ENCODE measurements at places on chromosomes 12 and 14.

DNA sequence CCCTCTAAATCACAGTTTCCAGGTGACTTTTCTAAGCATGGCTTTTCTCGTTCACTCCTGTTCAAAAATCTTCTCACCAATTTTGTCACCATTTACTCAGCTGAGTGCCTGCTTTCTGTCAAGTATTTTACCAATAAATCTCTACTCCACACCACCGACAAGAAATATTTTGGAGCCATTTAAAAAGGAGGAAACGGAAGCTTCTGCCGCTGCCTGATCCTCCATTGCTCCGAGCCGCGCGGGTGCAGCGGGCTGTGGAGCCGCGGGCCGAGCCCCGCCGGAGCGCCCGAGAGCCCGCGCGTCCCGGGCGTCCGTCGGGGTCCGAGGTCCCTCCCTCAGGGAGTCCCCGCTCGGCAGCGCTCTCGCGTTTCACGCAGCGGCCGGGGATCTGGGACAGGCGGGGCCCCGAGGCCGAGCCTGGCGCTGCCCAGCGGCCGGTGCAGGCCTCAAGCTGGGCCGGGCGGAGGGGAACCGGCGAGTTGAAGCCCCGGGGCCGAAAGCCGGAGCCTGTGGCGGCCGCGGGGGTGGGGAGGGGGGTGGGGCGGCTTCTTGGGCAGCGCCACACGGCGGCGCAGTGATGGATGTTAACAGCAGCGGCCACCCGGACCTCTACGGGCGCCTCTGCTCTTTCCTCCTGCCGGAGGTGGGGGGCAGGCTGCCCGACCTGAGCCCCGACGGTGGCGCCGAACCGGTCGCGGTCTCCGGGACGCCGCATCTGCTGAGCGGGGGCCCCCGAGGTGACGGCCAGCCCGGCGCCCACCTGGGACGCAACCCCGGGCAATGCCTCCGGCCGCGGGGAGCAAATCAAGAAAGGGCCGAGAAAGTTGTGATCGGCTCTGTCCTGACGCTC, 1.1 kb upstream of the HEBP1 start:
- peak; percentile 31 for DNase-seq

DNA sequence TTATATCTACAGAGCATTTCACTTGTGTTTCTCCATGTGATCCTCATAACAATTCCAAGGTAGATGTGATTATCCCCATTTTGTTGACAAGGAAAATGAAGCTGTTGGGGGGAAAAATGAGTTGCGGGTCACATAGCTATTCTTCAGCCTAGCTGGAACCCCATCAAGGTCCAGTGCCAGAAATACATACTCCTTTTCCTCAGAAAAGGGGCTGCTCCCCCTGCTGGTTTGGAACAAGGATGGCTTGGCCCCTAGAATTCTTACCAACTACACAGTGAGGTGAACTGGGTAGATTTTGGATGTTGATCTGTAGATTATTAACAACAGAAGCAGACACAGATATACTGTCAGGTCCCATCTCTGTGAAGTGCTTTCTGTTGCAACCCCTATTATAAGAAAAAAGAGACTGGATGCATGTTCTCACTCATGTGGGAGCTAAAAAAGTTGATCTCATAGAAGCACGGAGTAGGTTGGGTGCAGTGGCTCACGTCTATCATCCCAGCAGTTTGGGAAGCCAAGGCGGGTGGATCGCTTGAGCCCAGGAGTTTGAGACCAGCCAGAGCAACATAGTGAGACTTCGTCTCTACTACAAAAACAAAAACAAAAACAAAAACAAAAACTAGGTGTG, 8.9 kb downstream of the IKZF4 start:
- DNase-seq, result no peak

DNA sequence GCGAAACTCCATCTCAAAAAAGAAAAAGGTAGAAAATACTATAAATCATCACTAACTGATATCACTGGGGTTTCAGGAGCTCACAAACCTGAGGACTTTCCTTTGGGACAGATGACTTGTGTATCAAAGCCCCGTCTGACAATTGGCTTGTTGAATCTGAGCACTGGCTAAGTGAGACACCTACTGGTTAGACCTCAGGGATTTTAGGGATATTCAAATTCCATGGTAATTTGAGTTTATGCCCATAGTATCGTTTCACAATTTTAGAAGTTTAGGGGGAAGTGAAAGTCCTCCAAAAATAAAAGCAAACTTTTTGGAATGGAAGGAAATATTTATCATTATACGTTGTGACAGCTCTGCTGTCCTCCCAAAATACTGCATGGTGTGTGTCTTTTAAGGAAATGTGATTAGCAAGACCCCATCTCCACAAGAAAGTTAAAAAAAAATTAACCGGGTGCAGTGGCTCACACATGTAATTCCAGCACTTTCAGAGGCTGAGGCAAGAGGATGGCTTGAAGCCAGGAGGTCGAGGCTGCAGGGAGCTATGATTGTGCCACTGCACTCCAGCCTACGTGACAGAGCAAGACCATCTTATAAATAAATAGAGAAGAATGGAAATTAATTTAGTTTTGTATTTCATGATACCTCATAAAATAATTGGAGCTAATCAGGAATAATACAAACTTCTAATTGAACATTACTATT, 49.2 kb downstream of the FBXL14 start:
- peak; percentile 37 for DNase-seq

GRCh38 chr14:99571303-99571986, 32.6 kb downstream of the CCDC85C start:
- DNase-seq, result no peak

DNA sequence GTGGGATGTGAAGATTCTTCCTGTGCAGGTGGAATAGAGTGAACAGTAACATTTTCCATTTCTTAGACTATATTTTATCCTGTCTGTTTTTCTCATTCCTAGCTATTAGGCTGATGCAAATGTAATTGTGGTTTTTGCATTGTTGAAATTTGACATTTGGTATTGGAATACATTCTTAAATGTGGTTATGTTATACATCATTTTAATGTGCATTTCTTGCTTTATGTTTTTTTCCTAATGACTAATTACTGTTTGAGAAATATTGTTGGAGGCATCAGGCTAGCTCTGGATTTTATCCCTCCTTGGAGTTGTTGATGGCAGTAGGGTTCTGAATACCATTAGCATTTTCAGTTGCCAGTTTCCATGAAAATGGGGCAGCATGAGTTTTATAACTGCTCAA, 75.9 kb upstream of the GNG2 start:
- DNase-seq, result no peak

GRCh38 chr14:88128816-88129215, 123.9 kb downstream of the GPR65 start:
- no peak for DNase-seq

DNA sequence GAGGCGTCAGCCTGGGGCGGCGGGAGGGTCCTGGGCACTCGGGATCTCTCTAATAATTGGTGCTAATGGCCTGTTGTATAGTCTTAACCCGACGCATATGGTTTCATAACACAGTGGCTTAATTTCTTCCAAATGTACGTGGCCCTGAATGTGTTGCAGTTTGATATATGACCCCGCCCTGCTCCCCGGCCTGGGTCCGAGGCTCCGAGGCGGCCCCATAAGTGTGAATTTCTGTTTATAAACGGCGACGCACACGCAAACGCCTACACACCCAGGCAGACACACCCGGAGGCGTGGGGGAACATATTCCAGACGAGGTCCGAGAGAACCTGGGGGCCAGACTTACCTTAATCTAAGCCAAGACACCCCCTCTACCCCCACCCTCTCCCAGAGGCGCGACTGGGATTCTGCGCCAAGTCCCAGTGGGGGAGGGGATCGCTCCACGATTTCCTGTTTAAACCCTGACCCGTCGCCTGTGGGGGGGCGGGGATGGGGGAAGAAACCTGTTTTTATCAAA, 9.7 kb upstream of the HOXC6 start:
- peak; percentile 68 for DNase-seq

DNA sequence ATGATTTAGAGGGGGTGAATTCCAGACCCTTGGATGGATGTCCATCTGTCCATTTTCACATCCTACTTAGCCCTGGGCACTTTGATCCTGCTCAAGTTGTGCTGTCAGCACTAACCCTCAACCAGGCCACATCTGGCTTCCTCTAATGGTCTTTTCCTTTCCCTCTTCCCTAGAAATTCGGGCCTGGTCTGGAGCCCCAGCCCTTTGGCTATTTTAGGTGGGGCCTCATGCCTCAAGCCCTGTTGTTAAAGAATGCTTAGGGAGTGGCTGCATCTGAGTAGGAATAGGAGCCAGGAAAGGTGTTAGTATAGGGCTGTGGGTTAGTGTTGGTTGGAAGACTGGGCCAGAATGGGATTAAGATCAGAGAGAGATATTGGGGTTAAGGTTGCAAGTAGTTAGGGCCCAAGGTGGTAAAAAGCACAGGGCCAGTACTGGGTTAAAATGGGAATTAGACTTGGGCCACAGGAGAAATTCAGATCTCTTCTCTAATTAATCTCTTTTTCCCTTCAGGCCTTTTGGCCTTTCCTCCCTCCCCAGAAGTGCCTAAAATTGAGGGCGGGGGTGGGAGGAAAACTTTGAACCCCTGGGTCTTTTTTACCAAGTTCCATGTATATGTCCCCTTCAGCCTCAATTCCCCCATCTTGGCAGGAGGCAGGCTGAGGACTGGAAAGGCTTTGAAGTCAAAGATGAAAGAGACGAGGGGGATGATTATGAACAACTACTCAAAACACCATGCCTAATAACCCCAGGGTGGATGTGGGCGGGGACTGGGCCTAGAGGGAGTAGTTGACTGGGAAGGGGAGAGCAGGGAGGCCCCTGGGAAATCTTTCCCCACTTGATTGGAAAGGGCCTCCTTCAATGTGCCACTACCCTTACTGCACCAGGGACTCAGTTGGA, 4.0 kb upstream of the ZNF385A start:
- no peak for DNase-seq

- no peak for DNase-seq
Measured at GRCh38 chr12:45131506-45131905, 80.6 kb upstream of the DBX2 start.

DNA sequence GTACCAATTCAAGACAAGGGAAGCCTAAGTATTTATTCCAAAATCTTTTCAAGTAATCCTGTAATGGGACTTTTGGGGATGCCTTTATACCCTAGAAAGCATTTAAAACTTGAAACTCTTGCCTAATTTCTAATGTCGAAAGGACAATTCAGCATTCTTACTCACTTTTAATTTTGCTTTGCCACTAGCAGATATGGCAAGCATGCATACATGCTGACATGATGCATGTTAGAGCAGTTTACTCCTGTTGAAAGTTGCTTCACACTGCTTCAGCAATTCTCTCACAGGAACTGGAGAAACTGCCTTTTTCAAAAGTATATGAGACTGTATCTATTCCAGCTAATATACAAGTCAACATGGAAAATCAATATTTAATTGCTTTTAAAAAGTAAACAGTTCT, 79.9 kb downstream of the TAOK3 start:
- DNase-seq, result no peak

DNA sequence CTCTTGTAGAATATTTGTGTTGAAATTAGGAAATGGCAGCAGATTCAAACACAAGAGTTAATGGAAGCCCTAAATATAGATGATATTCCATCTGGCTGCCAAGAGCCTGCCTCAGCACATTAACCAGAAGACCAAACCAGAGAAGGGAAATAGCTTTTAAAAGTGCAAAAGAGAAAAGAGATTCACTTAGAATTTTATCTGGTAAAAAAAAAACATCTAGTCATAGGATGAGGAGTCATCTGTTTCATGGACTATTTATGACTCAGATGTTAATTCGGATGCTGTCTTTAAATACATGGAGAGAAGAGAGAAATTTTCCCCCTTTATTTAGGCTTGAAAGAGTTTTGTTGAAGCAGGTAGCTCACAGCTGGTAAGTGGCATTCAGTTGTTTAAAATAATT, 201.6 kb upstream of the NUDT4 start:
- DNase-seq, result no peak

- no peak for DNase-seq
Measured at GRCh38 chr12:80059102-80059501, 40.2 kb upstream of the OTOGL start.

Data from tibial nerve (tissue), 4 donors.